ENCODE measurements at places on chromosomes 12 and 14.

GRCh38 chr14:61545726-61546455 lies 149.4 kb upstream of the HIF1A start:
- peak; percentile 38 for DNase-seq

DNA sequence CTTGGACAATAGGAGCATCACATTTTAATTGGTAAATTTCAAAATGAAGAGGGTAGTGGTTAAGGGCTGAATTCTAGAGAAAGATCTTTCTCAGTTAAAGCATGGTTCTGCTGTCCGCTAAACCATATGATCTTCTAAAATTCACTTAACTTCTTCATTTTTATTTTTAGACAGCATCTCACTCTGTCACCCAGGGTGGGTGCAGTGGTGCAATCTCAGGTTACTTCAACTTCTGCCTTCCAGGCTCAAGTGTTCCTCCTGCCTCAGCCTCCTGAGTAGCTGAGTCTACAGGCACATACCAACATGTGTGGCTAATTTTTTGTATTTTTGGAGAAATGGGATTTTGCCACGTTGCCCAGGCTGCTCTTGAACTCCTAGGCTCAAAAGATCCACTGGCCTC lies 226.7 kb upstream of the ABCD2 start:
- no peak for DNase-seq

DNA sequence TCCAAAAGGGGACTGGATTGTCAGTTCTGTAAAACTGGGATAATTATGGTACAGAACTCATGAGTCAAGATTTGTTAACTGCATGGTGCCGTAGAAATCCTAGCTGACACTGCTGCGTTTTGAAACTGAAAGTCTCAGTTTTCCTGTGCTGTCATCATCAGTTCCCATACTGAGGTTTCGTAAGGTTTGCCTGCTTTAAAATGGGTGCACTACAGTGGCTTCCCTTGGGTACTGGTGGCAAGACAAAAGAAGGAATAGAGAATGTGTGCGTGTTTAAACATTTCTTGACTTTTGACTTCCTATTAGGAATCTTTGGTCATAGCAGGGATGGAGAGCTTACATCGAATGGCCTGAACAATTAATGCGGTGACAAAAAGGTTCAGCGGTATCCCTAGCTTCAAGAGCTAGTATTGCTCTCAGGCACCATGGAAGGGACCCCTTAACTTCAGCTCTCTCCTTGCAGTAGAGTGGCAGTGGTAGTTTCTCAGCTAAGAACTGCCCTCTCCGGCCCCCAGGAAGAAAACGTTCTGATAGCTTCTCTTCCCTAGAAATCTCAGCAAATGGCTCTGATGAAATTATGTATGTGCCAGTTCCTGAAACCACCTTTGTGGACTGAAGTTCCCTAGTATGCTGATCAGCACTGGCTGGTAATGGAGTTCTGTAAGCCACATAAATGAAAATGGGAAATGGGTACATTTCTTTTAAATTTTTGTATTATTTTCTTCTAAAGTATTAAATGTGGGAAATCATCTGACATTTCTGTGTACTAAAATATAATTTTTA lies 28.9 kb downstream of the ANO6 start:
- DNase-seq = no peak

DNA sequence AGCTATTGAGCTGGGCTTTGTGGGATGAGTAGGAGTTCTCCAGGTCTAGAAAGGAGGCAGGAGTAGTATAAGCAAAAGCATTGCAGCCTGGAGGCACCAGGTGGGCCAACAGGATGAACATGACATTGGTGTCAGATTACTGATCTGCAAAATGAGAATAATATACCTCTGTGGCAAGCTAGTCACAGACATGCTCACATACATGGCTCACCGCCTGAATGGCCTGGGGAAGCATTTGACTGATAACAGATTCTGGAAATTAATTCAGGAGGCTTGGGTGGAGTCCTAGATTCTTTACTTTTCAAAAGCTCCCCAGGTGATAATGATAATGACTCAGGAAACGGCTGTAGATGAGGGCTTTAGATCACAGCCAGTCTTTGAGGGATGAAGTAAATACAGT lies 709 bp downstream of the TCL1B start:
- DNase-seq = no peak

DNA sequence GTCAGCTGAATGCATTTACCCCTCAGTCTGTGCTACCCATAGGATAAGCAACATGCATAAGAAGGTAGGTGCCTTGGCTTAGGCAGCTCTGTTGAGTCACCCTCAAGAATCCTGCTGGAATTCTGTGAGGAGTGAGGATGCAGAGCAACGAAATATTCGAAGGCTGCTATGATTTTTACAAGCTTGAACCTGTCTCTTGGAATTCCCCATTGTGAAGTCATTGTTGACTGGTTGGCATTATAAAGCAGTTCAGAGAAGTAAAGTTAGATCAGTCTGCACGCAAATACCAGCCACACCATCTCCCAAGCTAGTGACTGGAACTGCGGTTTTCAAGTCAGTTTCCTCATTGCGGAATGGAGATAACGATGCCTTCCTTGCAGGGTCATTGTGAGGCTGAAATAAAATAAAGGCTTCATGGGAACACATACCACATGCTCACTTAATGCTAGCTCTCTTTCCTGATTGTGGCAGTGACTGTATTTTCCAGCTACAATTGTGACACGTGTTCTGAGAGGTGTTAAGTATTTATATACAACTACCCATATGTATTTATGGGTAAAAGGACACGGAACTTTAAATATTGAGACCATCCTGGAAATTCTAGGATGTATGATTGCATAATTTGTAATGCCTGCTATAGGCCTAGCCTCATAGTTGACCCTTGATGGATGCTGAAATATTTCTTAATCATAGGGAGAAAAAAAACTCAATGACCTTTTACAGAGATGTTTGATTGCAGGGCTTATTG lies 96.7 kb downstream of the ETV6 start:
- DNase-seq = no peak

DNA sequence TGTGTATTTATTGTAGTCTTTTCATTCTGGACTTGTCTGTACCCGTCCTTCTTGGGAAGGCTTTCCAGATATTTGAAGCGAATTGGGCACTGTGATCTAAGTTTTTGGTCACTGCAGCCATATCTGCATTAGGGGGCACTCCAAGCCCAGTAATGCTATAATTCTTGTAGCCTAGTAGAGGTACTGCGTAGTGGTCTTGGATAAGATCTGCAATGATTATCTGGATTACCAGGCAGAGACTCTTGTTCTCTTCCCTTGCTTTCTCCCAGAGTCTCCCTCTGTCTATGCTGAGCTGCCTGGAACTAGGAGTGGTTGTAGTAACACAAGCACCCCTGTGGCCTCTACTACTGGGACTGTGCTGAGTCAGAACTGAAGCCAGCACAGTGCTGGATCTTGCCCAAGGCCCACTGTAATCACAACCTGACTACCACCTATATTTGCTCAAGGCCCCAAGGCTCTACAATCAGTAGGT lies 30.0 kb downstream of the SLC38A2 start:
- DNase-seq = no peak

- DNase-seq = no peak
These were observed 60.9 kb upstream of the PSMA6 start for GRCh38 chr14:35231207-35231760.

DNA sequence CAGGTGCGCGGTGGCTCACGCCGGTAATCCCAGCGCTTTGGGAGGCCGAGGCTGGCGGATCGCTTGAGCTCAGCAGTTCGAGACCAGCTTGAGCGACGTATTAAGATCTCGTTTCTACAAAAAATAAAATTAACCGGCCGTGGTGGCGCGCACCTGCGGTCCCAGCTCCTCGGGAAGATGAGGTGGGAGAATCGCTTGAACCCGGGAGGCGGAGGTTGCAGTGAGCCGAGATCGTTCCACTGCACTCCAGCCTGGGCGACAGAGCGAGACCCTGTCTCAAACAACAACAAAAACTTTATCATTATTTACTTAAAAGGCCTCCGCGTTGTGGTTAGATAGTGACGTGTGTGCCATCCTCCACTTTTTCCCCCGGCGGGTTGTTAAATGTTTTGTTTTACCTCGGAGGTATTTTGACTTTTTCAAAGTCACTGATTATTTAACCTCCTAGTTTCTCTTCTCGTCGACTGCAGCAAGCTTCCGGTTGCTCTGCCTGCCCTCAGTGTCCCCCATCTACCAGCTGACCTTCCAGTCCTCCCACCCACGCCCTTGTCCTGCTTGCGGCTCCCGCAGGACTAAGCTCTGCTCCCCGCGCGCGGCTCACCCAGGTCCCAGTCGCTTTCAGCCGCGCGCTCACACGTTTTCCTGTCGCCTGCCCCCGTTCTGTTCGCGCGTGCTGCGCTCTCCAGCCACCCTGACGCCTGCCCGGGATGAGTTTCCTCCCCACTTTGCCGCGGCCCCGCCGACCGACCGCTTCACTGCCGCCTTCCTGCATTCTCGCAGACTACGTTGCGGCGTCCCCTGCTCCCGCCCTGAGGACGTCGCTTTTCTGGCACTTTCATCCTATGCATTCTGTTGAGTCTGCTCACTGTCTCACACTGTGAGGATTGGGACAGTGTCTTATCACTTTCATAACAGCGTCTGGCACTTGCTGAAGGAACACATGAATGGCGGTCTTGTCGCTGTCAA lies 1.2 kb upstream of the SCAF11 start:
- peak; percentile 82 for DNase-seq

DNA sequence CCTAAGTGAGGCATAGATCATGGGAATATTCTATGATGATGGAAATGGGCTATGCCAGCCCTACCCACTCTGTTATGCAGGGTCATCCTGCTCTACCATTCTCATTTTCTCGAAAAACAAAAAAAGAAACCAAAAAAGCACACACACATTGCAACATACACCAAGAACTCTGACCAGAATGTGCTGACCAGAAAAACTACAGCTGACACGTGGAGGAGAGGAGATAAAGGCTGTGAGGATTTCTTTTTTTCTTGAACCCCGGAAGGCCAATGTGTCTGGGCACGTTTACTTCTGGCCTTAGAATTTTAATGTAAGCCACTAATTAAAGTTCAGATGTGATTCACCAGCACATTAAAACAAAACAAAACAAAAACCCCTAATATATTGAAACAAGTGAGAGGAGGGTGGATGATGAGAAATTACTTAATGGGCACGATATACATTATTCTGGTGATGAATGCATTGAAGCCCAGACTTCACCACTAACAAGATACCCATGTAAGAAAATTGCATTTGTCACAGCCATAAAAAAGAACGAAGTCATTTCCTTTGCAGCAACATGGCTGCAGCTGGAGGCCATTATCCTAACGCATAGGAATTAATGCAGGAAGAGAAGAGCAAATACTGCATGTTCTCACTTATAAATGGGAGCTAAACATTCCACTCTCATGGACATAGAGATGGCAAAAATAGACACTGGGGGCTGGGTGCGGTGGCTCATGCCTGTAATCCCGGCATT lies 66.3 kb upstream of the PLEKHG3 start:
- no peak for DNase-seq

DNA sequence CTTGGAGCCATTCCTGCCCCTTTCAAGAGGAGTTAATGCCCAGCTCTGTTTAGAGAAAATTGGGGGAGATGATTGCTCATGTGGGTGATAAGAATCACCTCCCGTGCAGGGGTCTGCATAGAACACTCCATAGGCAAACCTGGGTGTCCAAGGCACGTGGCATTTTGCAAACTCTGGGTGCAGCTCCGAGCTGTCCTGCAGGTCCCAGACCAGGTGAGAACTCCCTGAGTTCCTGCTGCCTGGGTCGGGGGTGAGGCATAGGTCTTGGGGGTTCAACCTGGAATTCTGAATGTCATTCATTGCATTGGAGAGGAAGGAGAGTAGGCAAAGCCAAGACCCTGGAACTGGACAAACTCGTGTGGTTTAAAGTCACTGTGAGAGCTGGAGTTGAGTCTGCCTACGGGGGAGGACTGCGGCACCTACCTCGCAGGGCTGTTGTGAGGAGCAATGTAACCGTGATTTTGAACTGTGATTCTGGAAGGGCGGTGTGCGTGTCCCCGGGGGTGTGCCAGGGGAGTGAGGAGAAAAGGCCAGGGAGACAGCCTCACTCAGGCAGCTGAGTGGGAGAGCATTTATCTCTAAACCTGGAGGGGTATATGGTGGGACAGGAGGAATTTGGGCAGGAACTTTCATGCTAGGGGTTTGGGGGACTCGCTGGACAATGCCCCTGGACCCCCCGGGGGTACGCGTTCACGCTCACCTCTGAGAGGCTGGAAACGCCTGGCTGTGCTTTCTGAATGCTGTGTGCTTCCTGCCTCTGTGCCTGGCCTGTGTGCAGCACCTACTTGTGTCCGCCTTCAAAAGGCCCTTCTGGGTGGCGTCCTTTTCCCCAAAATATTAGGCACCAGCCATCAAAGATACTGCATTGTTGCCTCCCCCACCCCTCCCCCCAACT lies 30.4 kb downstream of the MEG3 start:
- DNase-seq = no peak

DNA sequence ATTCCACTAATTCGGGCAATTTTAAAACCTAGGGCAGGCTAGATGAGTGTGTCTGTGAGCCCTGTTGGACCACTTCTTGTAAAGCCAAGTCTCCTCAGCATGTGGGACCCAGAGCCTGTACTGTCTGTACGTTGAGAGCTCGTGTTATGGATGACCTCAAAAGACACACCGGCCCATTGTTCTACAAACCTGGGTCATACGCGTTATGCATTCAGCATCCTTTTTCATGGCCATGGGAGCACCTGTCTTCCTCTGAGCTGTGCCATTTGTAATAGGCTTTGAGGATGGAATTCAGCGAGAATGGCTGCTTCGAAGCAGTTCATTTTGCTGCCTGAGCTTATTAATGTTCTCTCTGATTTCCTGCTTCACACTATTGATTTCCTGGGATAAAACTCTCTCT lies 15.0 kb downstream of the WSCD2 start:
- no peak for DNase-seq

DNA sequence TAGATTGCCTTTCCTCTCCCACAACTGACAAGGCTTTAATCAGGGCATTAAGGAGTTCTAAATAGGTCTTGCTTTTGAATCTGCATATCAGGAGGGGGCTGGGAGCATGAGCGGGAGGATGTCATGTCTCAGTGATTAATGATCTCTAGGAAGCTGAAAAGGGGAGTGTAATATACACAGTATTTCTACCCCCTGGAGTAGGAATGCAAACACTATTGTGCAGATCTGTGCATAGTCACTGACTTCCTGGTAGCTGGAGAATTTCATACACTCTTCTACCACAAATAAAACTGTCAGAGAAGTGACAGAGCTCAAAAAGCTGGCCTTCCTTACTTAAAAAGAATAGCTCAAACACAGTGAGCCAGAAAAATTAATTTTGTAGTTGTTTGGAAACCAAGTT lies 65.8 kb downstream of the RIC8B start:
- DNase-seq = no peak

GRCh38 chr14:104933746-104934733 lies 9.4 kb downstream of the PLD4 start:
- no peak for DNase-seq

DNA sequence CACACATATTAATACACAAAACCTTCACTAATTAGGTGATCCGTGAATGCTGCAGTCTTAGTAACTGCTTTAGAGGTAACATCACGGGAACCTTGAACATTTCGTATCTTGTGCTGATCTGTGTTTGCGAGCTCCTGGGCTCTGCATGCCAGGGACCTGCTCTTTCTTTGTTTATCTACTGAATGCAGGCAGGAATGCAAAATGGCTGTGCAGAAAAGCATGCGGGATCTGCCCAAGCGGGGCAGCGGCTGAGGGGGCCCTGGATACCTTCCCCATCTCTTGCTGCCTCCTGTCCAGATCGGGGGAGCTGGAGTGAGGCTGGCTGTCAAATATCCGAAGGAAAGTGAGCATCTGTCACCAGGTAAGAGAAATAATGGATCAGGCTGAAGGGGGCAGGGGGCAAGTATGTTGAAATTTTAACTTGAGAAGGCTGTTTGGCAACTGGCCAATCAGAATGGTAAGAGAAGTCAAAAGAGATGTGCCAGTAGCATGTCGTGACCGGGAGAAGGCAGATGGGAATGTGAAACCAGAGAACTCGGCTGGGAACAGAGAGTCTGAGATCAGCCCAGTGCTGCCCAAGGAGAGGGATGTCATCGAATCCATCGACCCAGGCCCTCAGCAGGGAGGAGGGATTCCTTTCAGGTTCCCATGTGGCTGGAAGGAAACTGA lies 191.4 kb downstream of the TTC7B start:
- no peak for DNase-seq
